Stimulated activated naive CD8-positive, alpha-beta T cell treated with anti-CD3 and anti-CD28 coated beads, Interleukin-15, Interleukin-2, amounts not matched to agents 100 U/mL and 50 U/mL, for 24 hours (primary cell): ENCODE measurements at places on chromosomes 11 and 22.

DNA sequence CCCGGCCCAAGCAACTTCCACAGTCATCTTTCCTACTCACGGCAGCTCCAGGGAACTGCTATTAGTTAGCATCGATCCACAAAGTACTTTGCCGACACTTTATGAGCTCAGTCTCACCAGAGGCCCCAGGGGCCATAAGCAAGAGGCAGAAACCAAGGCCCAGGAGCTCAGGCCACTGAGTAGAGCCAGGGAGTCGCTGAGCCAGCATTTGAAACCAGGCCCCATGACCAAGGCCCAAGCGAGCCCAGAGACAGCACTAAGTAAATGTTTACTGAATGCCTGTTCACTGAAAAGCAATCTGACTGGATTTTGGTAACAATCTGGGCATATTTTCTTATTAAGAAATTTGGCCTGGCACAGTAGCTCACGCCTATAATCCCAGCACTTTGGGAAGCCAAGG is 43.3 kb downstream of the ARRB1 start:
- DNase-seq: no peak

- no peak for DNase-seq
Observed at GRCh38 chr11:93846411-93846810, 4.0 kb downstream of the VSTM5 start.

- DNase-seq: no peak
Observed at GRCh38 chr11:58334708-58335107, 24.2 kb downstream of the OR5B17 start.

DNA sequence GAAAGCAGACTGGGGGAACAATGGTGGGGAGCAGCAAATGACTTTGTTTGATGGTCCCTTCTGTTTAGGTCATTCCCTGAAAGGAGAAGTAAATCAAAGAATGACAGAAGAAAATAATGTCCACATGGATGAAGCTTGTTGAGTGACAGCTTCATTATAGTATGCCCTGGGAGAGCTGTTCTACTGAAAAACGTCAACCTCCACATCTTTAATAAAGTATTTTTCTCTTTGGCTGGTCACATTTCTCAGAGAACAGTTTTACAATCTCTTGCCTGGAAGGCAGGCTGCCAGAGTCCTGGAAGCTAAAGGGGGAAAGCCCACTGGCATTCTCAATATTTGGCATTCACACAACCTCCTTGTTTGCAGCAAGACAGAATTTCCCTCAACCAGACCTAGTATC is 287.9 kb downstream of the SWAP70 start:
- no peak for DNase-seq

DNA sequence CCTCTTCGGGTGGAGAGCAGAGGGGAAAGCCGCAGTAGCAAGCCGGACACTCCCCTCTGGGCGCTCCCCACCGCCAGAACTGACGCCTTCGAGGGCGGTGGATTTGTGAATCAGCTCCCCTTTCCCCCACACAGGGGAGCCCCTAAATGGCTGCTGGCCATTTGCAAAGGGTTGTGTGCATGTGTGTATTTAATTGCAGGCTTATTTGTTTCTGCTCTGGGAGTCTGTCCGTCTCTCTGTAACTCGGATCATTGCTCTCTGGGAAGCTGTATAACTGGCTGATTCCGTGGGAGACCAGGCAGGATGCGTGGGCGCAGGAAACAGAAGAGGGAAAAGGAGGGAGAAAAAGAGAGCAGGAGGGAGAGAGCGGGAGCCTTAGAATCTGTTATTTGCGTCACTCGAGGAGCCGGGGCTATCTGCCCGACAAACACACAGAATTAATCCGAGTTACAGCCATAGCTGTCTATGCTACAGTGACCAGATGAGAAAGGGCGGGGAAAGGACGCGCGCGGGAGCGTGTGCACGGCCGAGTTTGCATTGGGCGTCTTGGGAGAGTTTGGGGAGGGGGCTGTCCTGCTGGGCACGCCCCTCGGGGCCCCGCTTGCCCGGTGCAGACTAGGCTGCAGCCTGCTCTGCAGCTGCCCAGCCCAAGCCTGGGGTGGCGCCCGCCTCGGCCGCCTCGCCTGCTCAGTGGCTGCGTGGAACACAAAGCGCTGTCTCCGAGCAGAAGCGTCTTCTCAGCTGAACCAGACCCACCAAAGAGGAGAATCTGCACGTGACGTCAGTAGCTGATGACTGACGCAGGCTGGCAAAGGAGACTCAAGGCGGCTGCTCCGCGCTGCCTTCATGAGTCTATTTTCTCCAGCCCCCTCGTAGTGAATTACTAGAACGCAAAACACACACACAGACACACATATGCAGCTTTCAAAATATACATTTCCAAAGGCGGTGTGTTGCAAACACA is 105.3 kb upstream of the HSD17B12 start:
- DNase-seq: no peak

GRCh38 chr11:44018127-44018521 is 29.7 kb upstream of the ACCSL start:
- DNase-seq: no peak

- no peak for DNase-seq
Observed at GRCh38 chr22:25882360-25882759, 140.4 kb downstream of the MYO18B start.

- DNase-seq: no peak
Observed at GRCh38 chr11:118690553-118691304, 11.3 kb upstream of the TREH start.

GRCh38 chr11:108253176-108253575 is 30.3 kb downstream of the ATM start:
- no peak for DNase-seq

- DNase-seq: peak; percentile 87
Observed at GRCh38 chr11:60970369-60970774, 1.1 kb upstream of the CD6 start.

- no peak for DNase-seq
Observed at GRCh38 chr22:47370448-47371262, 608.2 kb downstream of the TBC1D22A start.

DNA sequence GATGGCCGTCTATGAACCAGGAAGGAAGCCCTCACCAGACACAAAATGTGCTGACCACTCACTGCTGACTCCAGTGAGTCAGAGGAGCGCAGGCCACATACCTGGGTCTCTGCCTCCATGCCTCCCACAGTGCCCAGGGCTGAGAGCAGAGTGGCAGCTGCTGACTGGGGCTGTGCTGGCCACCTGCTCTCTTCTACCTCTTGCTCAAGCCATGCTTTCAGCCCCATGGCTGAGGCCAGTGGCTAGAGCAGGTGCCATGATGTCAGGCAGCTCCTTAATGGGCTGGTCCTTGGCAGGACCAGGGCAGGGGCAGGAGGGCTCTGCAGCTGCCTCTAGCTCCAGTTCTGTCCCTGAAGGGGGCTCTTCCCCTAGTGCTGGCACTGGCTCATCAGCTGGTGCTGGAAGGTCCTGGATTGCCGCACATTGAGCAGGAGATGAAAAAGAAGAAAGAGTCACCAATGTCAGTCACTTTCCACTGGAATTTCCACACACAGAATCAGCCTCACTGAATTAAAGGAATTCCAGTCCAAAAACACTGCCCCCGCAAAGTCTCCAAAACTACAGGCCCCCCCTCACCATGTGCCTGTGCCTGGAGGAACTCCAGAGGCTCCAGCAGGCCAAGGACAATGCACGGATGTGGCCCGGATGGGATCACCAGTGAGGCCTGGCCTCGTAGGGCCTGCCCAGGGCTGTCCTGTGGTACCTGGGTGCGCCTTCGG is 86.4 kb downstream of the GGTLC2 start:
- no peak for DNase-seq

- DNase-seq: no peak
Observed at GRCh38 chr11:35109827-35110226, 29.1 kb upstream of the CD44 start.

DNA sequence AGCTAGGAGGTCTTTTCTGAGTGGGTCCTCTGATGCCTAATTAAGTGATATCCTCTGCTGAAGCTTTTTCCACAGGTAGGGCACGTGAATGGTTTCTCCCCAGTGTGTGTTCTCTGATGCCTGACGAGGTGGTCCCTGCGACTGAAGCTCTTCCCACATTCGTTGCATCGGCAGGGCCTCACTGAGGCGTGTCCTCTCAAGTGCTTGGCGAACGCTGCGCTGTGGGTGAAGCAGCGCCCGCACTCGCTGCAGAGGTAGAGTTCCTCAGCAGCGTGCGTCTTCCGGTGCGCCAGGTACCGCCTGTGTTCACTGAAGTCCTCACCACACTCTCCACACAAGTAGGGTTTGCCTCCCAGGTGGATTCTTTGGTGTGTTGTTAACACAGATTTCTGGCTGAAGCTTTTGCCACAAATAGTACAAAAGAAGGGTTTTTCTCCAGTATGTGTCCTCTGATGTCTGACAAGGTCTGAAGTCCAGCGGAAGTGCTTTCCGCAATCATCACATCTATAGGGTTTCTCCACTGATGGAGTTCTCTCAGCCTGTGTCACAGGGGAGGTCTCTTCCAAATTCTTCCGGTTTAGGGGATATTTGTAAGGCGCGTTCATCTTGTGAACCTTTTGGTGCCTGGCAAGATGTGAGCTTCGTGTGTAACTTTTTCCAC is 15.3 kb downstream of the ZNF202 start:
- no peak for DNase-seq

DNA sequence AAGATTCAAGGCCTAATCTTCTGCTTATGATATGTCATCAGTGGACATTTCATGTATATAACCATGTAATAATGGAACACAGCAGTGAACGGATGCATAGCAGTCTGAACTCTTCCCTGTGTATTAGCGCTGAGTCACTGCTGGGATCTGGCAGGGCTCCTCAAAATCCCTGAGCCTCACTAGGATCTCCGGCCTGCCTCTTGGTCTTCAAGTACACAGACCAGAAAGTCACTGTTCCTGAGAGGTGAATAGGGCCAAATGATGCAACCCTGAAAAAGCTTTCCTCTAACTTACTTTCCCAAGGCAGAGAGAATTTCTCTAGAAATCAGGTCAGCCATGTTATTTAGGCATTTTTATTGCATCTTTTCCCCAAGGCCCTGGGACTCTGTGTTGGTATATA is 35.0 kb downstream of the POU2AF1 start:
- DNase-seq: no peak

GRCh38 chr22:37279331-37280181 is 2.8 kb upstream of the CYTH4 start:
- no peak for DNase-seq

DNA sequence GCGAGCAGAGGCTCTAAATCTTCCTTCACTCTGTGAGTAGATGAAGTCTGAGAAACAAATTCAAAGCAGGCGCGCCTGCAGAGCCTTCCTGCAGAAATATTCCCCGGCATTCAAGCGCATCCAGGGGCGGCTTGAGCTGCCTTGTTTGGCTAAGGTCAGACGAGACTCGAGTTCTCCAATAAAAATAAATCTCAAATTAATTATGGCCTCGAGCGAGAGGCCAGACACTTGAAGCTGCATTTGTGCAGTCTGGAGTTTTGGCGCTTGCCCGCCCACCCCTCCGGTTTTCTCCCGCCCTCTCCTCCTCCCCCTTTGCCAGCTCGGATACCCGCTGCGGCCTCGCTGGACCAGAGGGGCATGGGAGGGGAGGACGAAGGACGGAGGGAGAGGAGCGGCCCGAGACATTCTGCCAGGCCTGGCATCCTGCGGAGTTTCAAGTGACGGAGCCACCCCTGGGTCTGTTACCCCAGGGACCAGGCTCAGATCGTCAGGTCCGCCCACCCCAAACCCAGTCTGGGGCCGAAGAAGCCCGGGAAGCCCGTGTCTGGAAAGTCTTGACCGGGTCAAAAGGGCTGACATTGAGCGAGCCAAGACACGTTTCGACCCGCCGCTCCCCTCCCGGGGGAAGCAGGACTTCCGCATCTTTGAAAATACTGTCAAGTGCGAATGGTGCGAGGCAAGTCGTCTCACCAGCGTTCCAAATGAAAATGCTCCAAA is 3.8 kb upstream of the FLI1 start:
- DNase-seq: no peak

GRCh38 chr11:124577716-124578427 is 8.1 kb downstream of the OR8A1 start:
- DNase-seq: no peak

DNA sequence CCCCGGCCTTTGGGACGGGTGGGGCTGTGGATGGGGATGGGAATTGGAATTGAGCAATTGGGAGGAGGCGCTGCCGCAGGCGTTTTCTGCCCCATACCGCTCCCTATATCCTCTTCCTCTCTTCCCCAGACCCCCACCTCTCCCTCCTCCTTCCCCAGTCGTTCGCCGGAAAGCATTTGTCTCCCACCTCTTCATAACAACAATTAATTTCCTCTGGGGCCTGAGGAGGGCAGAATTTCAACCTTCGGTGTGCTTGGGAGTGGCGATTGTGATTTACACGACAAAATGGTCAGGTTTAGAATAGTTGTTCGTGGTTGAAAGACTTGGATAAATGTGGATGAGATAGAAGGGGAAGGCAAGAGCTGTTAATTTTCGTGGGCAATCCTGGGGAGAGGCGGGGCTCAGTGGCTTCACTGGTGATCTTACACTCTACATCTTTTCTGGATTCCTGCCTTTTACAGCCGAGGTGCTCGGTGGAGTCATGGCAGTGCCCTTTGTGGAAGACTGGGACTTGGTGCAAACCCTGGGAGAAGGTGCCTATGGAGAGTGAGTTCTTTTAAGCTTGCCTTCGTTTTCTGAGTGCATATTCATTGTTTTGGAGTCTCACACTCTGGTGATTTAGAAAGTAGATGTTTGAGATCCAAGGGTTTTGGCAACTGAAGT is 1.5 kb downstream of the CHEK1 start:
- no peak for DNase-seq

GRCh38 chr11:8282631-8283030 is 19.0 kb upstream of the LMO1 start:
- DNase-seq: no peak

DNA sequence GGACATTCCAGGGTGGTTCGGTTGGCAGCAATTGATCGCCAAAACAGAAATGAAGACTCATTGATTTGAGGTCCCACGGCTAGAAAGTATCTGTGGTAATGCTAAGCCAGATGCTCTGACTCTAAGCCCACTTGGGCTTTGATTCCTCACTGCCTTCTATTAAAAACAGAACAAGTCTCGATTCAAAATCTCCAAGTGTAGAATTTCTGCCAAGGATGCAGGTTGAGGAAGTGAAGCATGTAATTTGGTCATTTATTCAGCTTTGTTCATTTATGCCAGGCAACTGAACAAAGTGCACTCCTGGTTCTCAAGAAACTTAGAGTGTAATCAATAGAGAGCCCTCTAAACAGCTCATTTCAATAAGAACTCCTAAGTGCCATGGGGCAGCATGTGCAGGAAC is 2.3 kb upstream of the CEP295 start:
- DNase-seq: no peak

DNA sequence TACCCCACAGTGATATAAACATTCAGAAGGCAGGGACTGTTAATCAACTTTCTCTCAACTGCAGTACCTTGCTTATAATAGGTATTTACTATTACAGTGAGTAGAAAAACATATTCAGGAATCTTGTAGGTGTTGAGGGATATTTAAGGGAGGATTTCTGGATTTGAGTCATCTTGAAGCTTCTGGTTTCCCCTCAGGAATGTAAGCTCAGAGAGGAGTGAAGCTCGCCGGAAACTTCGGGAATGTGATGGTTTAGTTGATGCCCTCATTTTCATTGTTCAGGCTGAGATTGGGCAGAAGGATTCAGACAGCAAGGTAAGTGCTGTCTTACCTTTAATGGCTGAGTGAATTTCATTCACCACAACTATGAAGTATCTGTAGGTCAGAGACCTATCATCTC is 42.9 kb downstream of the CTNND1 start:
- DNase-seq: no peak

- DNase-seq: no peak
Observed at GRCh38 chr11:75731095-75731494, 13.5 kb downstream of the MOGAT2 start.
